Uterus (tissue), 4 donors: ENCODE measurements at places on chromosomes 5 and 9.

- DNase-seq, result no peak
Measured at GRCh38 chr5:57383093-57383861, 99.3 kb downstream of the ACTBL2 start.

DNA sequence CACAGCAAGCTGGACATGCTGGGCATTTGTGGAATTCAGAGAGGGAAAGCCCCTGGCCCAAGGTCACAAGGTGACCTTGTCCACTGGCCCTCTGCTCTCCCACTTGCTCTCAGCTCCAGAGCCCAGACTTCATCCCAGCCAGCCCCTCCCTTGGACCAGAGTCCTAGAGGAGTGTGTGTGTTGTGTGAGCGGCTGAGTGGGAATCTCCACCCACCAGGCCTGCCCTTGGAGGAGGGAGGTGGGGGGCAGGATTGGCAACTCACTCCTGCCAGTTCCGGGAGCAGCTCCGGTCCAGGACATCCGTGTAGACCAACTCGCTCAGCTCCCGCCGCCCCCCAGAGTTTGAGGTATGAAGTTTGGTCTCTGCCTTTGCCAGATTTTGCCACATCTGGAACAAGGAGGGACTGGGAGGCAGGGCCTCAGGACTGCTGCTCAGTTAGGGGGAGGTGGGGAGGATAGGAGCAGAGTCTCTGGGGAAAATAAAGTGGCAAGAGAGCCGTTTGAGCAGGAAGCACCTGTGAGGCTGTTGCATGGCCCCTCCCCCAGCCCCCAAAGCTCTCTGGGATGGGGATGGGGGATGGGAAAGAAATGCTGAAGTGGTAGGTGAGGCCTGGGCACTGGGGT lies 1.4 kb downstream of the MZB1 start:
- no peak for DNase-seq

DNA sequence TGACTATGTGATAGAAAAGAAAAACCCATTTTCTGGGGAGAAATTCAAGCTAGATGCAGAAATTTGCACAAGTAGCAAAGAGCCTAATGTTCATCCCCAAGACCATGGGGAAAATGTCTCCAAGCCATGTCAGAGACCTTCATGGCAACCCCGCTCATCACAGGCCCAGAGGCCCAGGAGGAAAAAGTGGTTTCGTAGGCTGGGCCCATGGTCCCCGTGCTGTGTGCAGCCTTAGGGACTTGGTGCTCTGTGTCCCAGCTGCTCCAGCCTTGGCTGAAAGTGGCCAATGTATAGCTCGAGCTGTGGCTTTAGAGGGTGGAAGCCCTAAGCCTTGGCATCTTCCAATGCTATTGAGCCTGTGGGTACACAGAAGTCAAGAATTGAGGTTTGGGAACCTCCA lies 711.2 kb upstream of the ZNF608 start:
- no peak for DNase-seq

- DNase-seq, result no peak
Measured at GRCh38 chr9:114419796-114420195, 32.0 kb upstream of the AKNA start.

DNA sequence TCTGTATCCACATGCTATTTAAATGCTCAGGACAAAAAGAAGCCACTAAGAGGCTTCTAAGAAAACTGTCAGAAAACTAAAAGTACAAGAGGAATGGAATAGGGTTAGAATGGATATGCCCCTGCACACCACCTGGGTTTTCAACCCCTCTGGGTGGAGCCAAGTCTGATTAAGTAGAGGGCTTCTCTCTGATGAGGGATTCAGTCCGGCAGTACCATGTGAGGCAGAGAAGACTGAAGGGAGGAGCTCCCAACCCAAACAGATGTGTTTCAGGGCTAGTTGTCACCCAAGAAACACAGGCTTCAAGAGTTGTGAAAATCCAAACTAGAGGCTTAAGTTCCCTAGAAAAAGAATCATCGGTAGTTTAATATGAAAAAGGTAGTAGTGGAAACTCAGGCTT lies 12.5 kb downstream of the NREP start:
- no peak for DNase-seq

- no peak for DNase-seq
Measured at GRCh38 chr9:95857124-95857523, 18.4 kb upstream of the ERCC6L2 start.

DNA sequence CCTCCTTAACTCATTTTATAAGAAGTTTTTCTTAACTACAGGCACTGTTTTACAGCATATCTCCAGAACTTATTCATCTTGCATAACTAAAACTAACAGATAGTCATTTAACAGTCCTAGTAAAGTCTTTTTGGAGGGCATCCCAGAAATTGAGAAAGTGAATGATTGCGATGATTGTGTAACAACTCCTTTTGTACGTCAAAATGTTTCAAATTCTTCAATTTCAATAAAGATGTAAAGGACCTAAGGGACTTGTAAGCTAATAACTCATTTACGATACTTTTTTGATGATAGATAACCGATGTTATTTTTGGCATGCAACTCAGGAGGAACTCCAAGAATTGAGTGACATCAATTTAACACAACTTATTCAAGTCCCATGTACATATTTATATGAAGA lies 42.7 kb downstream of the SVEP1 start:
- DNase-seq, result no peak

DNA sequence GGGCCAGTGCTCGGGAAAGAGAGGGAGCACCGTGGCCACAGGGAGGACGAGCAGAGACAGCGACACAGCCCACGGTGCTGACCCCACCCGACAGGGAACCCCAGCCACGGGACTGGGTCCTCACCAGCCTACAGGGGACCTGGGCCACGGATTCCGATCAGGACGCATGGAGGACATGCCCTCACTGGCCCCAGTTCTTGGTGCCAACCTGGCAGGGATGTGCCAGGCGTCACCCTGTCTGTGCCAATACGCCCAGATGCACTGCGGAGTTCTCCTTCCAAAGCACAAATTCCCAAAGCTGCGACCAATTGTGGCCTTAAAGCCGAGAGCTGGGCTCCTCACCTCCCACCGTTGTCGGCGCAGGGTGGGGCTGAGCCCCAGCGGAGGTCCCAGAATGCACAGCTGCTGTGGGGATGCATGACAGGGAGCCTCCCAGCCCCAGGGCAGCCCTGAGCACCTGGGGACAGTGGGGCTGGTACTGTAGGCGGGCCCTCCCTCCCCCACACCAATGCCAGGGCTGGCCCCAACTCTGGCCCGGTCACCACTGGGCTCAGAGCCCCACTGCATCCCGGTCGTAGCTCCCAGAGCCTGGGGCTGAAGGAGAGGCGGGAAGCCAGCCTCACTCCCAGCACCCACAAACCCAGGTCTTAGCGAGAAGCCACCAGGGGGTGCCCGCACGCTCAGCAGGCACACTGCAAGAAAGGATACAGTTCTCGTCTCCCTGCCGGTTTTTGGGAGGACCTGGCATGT lies 44.2 kb downstream of the NKD2 start:
- DNase-seq, result no peak

DNA sequence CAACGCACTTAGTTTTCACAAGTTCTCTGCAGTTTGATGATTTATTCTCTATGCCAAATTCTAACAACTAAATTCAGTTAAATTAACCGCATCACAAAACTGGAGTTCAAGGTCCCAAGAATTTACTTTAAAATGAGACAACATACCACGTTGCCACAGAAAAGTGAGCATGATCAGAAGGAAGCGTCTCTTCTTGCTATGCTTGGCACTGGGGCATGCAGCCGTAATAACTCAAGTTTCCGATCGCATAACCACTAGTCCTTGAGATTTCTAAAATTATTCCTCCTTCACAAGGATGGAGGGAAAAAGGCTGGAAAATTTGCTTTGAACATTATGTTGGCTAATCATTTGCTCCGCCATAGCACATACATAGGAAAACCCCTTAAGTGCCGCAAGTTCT lies 13.9 kb downstream of the NFIB start:
- no peak for DNase-seq
